Stimulated activated CD8-positive, alpha-beta memory T cell treated with anti-CD3 and anti-CD28 coated beads, Interleukin-4, amount 100 ng/mL, for 1 hour (primary cell): ENCODE measurements at places on chromosomes 3 and 15.

GRCh38 chr3:181712553-181713279, 991 bp downstream of the SOX2 start:
- DNase-seq: no peak

DNA sequence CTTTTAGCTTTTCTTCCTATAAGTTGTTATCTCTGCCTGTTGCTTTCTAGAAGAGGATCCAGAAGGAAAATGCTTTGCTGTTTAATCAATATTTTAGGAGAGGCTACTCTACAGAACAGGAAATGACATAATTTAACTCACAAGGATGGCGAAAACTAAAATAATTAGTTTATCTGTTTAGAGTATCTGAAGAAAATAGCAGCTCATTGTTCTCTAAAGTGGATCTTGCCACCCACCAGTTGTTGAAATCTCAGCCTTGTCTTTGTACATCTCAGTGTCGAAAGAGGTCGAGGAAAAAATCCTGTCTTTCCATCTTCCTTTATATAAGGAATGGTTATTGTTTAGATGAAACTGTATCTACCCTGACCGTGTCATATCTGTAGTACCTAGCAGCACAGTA, 126.6 kb downstream of the ZNF609 start:
- DNase-seq: no peak

- DNase-seq: no peak
These were observed 425.1 kb upstream of the NECTIN3 start for GRCh38 chr3:110646496-110646895.

DNA sequence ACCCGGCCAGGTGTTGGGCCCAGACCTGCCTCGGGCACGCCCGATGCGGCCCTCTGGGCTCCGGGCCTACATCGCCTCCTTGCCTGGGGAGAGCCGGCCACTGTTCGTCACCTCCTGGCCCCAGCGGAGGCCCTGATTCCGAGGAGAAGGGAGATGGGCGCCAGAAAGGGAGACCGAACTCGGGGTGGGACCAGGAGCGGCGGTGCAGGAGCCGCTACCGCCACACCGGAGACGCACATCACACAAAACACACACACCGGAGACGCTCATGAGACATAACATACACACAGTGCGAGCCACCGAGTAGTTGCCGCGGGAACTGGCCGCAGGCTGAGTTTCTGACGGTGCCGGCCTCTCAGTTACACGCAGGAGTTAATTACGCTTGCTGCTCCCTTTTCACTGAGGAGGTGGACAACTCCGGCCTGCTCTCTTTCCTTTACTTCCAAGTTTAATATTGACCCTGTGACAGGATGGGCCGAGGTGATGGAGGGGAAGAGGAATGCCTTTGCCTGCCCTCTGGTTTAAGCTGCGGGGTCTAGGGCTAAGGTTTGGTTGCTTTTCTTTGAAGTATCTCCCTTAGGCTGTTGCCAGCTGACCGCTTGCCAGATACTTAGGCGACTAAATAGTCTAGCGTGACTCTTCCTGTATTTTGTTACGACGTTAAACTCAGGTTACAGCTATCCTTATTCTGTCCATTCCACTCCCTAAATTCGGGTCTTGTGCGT, 570 bp downstream of the PCNP start:
- DNase-seq: no peak

DNA sequence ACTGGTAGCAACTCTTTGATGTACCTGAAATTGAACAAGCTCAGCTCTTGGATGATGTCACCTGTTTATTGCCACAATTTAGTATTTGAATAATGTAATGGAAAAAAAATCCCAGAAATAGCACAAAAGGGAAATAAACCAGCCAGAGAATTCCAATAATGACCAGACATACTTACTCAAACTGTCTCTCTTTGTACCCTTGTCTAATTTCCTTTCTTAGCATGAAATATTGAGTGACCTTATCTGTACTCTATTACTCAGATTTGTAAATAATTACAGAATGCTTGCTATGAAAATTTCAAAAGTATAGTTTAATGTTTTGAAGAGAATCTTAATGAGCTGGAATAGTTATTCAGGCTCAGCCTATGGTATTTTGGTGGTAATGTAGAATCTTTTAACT, 555.4 kb upstream of the SGO1 start:
- no peak for DNase-seq

DNA sequence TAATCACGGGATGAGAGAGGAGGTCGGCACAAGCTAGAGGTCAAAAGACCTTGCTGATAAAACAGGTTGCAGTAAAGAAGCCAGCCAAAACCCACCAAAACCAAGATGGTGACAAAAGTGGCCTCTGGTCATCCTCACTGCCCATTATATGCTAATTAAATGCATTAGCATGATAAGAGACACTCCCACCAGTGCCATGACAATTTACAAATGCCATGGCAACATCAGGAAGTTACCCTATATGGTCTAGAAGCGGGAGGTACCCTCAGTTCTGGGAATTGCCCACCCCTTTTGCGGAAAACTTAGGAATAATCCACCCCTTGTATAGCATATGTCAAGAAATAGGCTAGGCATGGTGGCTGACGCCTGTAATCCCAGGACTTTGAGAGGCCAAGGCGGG, 4.3 kb upstream of the ULK4 start:
- no peak for DNase-seq

DNA sequence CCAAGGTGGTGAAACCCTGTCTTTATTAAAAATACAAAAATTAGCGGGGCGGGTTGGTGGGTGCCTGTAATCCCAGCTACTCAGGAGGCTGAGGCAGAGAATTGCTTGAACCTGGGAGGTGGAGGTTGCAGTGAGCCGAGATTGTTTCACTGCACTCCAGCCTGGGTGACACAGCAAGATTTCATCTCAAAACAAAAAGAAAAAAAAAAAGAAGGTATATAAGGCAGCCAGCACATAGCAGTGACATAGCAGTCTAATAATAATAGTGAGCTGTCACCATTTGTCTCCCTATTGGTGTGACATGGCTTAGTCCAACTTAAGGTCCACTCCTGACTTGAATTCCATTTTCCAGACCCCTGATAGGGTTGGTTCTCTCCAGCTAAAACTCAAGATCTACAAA, 8.8 kb upstream of the LACTB start:
- DNase-seq: no peak

DNA sequence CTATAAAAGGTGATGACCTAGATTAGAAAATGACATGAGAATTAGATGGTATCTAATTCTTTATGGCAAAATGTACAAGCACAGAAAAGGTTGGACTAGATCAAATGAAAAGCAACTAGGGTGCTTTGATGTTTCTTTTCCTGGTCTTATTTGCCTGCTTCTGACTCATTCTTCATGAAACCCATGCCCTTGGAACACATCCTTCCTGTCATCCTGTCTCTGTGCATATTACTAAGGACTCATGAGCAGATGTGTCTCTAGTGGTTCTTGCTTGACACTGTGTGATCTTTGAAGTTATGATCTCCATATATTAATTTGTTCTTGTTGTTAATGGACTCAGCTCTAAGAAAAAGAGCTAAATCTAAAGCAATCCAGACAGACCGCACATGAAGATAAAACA, 314.0 kb downstream of the ERC2 start:
- no peak for DNase-seq

DNA sequence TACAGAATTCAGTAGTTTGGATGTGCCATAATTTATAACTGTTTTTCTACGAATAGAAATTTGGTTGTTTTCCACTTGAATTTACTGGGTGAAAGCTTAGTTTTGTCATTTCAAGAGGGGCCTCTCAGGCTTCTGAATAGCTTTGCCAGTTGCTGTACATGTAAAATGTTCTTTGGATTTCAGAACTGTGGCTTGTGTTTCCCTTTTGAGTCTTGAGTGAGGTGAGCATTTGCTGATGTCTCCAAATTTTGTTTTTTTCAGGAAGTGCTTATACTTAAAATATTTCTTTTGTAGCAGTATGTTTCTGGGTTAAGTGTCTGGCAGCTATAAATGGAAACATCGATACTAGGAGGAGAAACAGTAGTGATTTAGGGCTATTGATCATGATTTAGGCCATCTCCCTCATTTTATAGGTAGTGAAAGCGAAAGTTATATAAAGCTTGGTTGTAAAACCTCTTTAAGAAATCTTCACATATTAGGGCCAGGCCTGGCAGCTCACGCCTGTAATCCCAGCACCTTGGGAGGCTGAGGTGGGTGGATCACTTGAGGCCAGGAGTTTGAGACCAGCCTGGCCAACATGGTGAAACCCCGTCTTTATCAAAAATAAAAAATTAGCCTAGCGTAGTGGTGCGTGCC, 9.2 kb upstream of the TRAK1 start:
- DNase-seq: no peak

- no peak for DNase-seq
These were observed 113.2 kb upstream of the FGF7 start for GRCh38 chr15:49309889-49310288.

DNA sequence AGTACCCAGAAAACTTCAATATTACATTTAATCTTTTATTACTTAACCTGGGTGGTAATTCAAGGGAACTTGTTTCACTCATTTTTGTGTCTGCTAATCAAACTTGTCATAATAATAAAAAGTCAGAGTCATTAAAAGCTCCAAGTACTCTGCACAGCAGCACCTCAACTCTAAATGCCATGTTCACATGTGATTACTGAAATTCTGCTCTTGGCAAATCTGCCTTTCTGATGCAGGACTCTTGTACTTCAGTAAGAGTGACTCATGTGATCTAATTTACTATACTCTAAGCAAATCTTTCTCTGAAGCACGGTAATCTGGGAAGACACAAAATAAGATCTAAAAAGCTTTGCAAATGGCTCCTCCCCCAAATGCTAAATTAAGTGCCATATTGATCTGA, 6.4 kb downstream of the ROBO1 start:
- no peak for DNase-seq

DNA sequence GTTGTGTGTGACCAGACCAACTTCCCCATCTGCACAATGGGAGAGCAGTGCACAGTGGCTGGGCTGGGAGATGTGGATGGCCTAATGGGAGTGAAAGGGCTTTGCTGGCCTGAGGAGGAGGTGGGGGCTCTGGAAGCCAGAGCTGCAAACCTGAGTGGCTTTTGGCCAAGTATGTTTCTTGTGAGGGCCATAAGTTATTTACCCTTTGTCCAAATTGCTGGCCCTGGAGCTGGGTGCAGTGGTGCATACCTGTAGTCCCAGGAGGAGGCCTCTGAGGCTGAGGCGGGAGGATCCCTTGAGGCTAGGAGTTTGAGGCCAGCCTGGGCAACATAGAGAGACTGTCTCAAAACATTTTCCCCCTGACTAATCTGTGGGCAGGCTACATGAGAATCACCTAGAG, 129.1 kb downstream of the WNT7A start:
- DNase-seq: no peak

GRCh38 chr15:65937476-65937875, 68.2 kb downstream of the RAB11A start:
- DNase-seq: no peak

DNA sequence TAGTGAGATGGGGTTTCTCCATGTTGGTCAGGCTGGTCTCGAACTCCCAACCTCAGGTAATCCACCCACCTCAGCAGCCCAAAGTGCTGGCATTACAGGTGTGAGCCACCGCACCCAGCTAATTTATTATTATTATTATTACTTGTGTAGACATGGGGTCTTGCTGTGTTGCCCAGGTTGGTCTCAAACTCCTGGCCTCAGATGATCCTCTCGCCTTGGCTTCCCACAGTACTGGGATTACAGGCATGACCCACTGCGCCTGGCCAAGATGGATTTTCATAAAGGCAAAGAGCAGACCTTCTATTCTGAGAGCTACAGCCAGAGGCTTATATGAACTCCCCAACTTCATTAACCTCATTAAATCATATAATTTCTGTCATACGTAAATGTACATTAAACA, 17.2 kb downstream of the PTPN9 start:
- DNase-seq: no peak

DNA sequence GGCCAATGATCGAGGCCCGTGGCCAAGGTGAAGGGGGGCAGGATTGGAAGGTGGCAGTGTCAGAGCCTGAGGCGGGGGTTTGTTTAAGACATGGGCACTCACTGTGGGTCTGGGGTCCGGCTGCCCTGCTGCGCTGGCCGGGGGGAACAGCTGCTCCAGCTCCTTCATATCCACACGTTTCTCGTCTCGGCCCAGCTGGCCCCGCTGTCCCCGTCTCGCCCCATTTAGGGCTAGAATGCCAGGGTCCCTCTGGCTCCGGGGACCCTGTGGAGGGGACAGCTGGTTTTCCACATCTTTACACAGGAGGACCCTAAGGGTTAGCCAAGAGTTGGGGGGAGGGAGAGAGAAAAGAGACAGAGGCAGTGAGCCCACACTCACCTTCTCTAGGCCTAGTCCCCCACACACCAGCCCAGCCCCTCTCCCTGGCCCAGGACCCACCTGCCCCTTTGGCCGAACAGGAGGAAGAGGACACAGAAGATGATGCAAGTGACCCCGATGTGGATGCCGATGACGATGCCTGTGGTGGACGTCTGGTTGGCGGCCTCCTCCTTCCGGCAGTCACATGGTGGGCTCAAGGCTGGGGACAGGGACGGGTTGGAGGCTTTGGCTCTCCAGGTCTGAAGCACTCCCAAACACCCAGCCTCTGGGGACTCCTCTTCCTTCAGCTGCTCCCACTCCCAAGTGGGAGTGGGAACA, 25.0 kb downstream of the RNU5B-1 start:
- DNase-seq: no peak

- DNase-seq: no peak
These were observed 614 bp downstream of the CHCHD6 start for GRCh38 chr3:126704494-126705214.

GRCh38 chr15:56371495-56372147, 6.4 kb downstream of the TEX9 start:
- DNase-seq: no peak

DNA sequence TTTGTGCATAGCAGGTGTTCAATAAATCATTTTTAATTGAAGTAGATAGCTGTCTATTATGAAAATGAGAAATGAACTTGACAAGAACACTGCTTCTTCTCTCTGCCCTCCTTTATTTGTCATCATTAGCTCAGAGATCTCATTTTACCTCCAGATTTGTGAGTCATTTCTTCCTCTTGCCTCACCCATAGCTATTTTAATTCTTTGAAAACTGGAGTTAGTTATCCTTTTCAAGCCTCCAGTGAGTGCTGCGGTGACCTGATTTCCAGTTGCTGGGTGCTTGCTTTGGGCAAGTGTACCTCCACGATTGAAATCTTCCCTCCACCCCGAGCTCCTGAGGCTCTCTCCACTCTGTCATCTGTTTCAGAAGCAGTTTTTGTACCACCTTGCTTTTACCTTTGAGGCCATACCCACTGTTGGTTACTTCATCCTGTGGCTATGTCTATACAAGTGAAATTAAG, 114.6 kb downstream of the NFKBIZ start:
- DNase-seq: no peak

GRCh38 chr3:186598108-186598784, 14.6 kb upstream of the AHSG start:
- DNase-seq: no peak

DNA sequence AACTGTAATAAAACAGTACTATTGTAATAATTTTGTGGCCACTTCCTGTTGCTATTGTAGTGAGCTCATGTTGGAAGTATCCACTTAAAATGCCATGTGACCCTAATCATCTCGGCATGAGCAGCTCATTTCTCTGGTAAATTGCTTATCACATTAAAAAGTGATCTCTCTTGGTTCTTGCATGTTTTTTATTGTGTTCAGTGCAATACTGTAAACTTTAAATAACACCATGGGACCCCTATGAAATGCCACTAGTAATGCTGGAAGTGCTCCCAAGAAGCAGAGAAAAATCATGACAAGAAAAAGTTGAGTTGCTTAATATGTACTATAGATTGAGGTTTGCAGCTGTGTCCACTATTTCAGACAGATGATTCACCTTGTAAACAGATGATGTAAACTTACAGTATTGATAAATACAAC, 45.6 kb downstream of the NMD3 start:
- DNase-seq: no peak
